ENCODE measurements at places on chromosomes 6 and 20. TPM values are rescaled to one million over a fixed set of nuclear protein-coding genes. Genes with fewer than 3 reads are reported as not detected.

DNA sequence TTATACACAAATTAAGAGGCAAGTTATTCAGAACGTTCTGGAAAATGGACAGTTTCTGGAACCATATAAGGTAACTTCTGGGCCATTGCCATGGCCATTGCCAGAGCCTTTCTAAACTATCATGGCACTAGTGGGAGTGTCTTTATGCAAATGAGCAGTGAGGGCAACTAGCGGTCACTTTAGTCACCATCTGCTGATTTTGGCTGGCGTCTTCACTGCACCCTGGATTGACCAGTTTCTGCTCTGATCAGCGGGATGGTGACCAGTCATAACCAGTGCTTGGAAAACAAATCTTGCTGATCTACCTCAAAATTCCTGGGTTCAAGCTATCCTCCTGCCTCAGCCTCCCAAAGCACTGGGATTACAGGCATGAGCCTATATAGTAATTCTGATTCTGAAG lies 7.3 kb upstream of the SNTA1 start:
- DNase-seq: no peak

- no peak for DNase-seq
Observed at GRCh38 chr6:141041596-141042087, 1091.1 kb upstream of the GJE1 start.

DNA sequence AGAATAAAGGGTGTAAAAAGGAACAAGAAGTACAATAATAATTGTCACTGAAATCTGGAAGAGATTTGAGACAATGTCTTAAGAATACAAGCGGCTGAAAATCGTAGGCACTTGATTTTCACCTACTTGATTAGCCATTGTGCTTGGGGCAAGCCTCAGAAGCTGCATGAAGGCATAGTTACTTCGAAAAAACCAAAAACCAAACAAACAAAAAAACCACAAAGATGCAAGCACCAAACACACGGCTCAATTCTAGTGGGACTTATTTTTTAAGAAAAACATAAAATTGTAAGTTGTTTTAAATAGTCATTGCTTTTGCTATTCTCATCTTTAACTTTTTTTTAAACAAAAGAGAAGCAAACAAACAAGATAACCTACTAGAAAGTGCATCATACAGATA lies 235.6 kb downstream of the OGFRL1 start:
- DNase-seq: no peak

DNA sequence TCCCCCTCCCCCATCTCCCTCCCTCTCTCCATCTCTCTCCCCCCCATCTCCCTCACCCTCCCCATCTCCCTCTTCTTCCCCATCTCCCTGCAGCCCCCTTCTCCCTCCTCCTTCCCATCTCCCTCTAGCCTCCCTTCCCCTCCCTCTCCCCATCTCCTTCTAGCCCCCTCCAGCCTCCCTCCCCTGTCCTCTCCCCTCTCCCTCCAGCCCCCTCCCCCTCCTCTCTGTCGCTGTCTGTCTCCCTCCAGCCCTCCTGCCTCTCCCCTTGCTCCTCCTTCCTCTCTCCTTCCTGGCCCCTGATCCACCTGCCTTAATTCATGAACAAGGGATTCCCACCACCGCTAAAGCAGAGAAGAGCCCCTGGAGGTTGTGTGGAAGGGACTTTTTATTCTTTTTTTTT lies 26.9 kb upstream of the CHMP4B start:
- no peak for DNase-seq

DNA sequence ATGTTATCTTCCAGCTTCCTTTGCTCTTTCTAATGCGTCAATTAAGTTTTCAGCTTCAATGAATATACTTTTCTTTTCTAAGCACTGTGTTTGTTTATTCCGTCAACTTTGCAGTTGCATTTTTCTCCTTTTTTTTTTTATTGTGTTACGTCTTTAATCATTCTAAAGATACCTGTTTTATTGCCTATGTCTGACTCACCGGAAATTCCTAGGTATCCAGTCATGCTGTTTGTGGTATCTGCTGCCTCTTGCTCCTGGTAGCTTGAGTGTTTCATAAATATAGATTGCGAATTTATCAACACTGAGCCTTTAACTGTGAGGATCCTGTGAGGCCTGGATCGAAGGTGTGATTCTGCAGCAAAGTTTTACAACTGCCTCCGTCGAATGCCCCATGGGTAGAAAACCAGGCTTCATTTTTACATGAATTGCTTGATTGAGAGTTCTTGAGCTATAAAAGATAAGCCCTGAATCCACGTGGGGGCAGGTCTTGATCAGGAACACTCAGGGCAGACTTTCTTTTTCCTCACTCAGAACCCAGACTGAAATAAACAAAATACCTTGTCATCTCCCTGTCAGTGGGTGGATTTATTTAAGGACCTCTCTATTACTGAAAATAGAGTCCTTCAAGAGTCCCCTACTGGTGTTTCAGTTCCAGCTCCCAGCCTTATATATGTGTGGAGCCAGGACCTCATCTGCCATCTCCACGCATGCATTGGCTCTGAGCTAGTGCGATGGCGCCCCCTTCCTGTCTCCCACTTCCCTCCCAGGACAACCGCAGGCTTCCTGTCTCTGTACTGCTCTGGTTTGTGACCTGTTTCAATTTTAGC lies 60.1 kb upstream of the LRRC1 start:
- peak; percentile 89 for DNase-seq

DNA sequence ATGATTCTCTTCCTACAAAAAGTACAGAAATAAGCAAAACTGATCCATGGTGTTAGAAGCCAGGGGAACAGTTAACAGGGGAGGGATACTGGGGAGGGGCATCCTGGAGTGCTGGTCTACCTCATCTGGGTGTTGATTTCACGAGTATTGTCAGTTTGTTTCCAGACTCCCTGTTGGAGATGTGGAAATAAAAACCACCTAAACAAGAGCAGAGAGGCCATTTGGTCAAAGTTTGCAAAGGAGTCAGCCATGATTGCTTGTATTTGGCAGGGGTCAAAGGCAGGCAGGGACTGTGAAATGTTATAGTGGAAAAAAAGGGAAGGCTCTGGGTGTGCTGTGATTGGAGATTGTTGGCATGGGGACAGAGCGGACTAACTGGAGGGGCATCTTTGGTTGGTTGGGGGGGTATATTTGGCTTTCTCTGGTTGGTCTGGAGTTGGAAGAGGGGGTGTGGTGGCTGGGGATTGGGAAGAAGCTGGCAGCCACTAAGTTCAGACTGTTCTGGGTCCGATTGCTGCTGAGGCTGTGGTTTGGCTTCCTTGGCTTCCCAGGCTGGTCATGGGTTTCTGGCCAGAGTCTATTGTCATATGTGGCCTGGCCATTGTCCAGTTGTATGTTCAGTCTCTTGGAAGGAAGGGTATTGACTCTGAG lies 14.9 kb upstream of the PANK2 start:
- no peak for DNase-seq

LYRM2 gene
- 13.7 TPM for total RNA-seq

SEC63 gene
- total RNA-seq: 88.3 TPM

SOBP gene
- 2.5 TPM for total RNA-seq

- peak; percentile 86 for DNase-seq
Observed at GRCh38 chr20:3716195-3716834, 3.9 kb upstream of the SIGLEC1 start.

NR2E1 gene
- total RNA-seq: not detected

- DNase-seq: no peak
Observed at GRCh38 chr6:41557335-41557734, 11.2 kb downstream of the FOXP4 start.

- no peak for DNase-seq
Observed at GRCh38 chr6:136547336-136547735, 2.9 kb downstream of the MAP7 start.

DNA sequence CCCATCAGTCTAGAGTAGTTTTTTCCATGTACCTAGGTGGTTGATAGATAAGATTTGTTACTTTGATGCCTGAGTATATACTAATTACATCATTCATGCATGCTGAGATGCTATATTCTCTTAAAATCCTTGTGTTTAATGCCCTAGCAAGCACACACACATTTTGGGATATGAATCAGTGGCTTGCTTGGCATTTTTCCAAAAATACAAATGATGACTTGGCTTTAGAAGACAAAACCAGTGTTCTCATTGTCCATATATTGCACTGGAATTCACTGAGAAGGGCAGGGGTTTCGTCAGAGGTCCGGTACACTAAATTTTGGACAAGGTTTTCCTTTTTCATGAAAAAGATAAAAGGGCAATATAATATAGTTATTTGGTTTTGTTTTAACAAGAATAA lies 24.9 kb downstream of the GTPBP2 start:
- DNase-seq: no peak

DNA sequence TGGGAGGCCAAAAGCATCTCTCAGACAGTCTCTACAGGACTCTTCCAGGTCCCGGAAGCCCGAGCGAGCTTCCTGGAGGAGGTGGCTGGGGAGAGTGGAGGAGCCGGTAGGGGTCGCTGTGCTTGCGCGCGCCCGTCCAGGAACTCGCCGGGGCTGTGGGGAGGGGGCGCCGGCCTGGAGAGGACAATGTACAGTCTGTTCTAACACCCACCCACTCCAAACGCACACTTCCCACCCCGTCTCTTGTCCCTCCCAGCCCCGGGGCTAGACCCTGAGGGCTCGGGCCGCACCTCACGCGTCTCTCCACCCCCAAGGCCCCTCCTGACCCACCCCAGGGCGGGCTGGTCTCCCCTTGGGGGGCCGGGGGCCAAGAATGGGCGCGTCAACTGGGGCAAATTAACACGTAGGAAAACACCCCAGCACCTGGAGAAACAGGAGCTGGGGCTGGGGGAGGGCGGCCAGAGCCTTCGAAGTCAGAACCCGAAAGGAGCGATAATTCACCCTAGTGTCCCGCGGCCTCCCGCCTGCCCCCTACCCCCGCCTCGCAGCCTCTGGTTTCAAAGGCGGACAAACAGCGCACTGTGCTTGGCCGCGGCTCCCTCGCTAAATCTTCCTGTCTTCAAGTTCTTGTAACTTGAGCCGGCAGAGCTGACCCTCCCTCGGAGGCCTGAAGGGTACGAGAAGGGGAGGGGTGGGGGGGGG lies 103.2 kb upstream of the FOXP4 start:
- DNase-seq: peak; percentile 93

DNA sequence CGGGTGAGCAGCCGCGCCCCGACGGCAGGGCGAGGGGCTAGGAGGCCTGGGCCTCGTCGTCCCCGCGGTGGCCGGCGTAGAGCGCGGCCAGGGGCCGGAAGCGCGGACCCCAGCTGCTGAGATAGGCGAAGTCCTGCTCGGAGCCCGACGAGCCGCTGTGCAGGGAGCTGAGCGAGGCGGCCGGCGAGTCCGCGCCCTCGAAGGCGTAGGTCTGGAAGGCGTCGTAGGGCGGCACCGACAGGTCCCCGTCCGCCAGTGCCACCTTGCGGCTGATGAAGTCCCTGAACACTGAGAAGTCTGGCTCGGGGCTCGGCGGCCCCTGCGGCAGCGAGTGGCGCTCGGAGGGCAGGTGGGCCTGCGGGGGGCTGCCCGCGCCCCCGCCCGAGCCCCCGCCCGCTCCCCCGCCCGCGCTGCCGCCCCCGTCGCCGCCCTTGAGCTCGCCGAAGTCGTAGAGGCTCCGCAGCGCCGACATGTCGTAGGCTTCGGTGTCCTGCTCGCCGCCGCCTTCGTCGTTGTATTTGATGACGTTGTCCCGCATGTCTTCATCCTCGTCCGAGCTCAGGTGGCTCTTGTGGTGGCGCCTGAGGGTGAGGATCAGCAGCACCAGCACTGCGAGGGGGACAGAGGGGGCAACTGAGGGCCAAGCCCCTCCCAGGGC lies 56.5 kb downstream of the CD40 start:
- peak; percentile 95 for DNase-seq

DNA sequence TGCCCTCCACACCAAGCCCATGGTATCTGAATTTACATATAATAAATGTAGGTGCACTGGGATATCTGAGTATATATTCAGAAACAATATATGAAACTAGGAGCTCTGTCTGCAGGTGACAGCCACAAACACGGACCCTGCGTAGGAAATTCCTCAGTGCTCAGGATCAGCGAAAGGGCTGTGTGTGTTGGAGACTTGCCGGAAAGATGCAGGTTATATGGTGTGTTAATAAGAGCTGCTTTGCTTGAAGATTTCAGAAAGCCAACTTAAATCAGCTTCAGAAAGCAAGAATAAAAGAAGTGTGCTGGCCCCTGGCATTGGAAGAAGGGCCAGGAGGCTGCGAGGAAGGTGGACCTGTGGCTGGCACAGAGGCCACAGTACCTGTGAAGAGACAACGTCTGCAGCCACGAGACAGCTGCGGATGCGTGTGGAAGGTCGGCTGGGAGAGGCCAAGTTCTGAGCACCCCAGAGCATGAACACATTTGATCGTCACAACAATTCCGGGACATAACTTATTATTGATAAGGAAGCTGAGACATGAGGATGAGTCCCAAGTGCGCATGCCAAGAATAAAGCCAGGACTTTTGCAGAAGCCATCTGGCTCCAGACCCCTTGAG lies 183.2 kb downstream of the DLL1 start:
- DNase-seq: peak; percentile 35

DNA sequence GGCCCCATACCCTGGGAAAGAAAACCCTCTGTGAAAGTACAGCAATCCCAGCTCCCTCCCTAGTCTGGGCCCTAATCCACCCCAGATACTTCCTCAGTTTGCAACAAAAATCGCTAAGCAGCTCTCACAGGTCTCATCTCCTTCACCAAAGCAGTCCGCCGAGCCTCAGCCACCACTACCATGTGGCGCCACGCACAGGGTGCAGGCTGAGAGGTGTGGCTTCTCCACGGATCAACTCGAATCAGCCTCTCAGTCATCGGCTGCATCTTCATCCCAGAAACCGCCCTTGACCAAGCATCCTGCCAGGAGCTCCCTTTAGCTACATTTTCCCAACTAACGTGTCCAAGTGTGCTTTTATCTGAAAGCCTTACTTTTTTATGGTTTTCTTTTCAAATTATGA lies 50.7 kb downstream of the ANKRD60 start:
- no peak for DNase-seq

PACSIN1 gene
- 6.5 TPM for total RNA-seq

SLC17A2 gene
- total RNA-seq: not detected
